ENCODE measurements at places on chromosomes 1 and 21. TPM values are rescaled to one million over a fixed set of nuclear protein-coding genes. Genes with fewer than 3 reads are reported as not detected.

CASQ1 gene
- total RNA-seq = not detected

MPL gene
- total RNA-seq = 1.1 TPM

RPS8 gene
- 2,405 TPM for total RNA-seq

NFASC gene
- 27.4 TPM for total RNA-seq

PTPRU gene
- 6.1 TPM for total RNA-seq

CFHR2 gene
- not detected for total RNA-seq

RGS13 gene
- 0.09 TPM for total RNA-seq

OR2L3 gene
- 1.0 TPM for total RNA-seq

TBX15 gene
- total RNA-seq = 0.13 TPM

All from spleen (tissue), 13 donors.